ENCODE measurements at places on chromosomes 6 and 20.

DNA sequence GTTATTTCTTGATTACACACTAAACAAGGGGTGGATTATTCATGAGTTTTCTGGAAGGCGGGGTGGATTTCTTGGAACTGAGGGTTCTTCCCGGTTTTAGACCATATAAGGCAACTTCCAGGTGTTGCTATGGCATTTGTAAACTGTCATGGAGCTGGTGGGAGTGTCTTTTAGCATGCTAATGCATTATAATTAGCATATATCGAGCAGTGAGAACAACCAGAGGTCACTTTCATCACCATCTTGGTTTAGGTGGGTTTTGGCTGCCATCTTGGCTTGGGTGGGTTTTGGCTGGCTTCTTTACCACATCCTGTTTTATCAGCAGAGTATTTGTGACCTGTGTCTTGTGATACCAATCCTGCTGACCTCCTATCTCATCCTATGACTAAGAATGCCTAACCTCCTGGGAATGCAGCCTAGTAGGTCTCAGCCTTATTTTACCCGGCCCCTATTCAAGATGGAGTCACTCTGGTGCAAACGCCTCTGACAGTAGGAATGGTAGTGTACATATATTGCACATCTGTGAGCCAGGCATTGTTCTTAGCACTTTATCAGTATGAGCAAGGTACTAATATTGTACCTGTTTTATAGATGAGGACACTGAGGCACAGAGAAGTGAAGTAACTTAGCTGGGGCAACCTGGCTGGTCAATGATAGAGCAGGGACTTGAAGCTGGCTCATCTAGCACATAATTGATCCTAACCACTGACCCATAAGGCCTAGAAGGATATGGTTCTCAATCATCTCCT, 203.7 kb downstream of the NFATC2 start:
- no peak for DNase-seq

DNA sequence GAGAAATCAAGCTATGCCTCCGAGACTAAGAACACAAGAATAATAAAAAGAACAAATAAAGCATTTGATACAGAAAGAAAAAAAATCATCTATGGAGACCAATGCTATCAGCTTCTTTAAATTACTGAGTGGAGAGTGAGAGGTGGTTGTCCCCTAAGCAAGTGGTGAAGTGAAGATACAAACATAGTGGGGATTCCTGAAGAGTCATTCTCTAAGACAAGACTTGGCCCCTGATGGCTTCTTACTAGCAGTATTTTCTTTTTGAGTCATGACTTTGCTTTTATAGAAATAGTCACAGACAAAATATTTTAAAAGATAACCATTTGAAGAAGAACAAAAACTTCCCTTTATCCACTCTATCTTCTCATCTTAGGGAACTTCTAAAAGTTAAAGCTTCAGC, 261.4 kb upstream of the PRDM1 start:
- no peak for DNase-seq

- DNase-seq: no peak
Observed at GRCh38 chr20:19277381-19277780, 64.9 kb downstream of the SLC24A3 start.

DNA sequence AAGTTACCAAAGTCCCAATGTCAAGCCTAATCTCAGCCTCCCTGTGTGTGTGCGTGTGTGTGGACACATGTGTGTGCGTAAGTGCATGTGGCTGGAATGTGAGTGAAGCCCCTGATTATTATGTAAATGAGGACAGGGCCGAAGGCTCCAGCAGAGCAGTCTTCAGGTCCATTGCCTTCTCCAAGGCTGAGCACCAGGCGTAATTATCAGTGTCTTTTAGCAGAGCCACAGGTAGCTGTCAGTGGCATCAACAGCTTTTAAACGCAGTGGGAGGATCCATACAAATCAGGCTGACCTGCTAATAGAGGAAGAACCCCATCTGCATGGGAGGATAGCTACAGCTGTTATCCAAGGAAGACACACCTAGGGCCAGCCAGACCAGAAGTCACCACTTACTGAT, 324.3 kb upstream of the MOCS1 start:
- DNase-seq: no peak

DNA sequence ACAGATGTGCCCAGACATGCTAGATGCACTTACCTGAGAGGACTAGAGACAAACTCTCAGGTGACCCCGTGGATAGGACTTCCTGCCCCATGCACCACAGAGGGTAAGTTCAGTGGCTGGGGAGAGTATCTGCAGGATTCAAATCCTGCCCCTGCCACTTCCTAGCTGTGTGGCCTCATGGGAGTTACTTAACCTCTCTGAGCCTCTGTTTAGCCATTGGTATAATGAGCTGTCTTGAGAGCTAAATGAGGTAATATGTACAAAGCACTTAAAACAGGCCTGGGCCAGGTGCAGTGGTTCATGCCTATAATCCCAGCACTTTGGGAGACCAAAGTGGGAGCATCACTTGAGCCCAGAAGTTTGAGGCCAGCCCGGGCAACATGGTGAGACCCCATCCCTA, 59.3 kb downstream of the GRM4 start:
- no peak for DNase-seq

DNA sequence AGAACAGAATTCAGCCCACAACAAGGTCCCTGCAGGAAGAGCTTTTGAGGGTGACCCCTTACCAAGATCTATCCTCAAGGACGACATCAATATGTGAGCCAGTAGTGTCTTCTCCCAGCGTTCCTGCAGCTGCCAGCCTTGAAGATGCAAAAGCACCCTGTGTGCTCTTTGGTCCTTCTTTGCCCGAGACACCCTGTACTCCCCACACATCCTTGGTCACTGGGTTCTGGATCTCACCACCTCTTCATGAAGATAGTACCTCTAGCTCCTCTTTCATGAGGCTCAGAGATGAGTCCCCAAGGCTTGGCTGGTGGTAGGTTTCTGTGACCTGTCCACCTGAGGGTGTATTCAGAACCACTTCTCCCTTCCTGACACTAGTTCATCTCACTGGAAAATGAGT, 259.6 kb upstream of the FOXQ1 start:
- no peak for DNase-seq

GRCh38 chr6:151113641-151114040, 126.1 kb upstream of the AKAP12 start:
- DNase-seq: no peak

DNA sequence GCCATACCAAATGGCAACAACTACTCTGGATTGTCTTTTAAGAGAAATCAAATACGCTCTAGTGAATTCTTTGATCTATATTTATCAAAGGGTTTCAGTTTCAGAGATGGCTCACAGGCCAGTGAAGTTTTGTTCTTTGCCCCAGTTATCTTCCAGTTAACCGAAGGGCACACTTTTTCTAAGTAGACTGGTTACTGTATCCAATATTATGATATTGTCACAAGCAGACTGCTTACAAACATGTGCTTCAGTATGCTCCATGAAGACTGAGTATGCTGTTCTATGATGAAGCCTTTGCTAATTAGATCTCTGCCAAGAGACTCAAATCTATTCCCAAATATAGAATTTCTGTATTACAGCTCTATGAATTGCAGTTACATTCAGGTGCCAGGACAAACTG, 181.1 kb downstream of the REV3L start:
- no peak for DNase-seq

GRCh38 chr6:14896475-14896874, 349.4 kb upstream of the JARID2 start:
- no peak for DNase-seq

- no peak for DNase-seq
Observed at GRCh38 chr6:105326216-105326615, 76.7 kb downstream of the PREP start.

- DNase-seq: no peak
Observed at GRCh38 chr6:37406726-37407341, 26.2 kb upstream of the CMTR1 start.

GRCh38 chr6:148776321-148777308, 29.8 kb downstream of the UST start:
- DNase-seq: no peak

DNA sequence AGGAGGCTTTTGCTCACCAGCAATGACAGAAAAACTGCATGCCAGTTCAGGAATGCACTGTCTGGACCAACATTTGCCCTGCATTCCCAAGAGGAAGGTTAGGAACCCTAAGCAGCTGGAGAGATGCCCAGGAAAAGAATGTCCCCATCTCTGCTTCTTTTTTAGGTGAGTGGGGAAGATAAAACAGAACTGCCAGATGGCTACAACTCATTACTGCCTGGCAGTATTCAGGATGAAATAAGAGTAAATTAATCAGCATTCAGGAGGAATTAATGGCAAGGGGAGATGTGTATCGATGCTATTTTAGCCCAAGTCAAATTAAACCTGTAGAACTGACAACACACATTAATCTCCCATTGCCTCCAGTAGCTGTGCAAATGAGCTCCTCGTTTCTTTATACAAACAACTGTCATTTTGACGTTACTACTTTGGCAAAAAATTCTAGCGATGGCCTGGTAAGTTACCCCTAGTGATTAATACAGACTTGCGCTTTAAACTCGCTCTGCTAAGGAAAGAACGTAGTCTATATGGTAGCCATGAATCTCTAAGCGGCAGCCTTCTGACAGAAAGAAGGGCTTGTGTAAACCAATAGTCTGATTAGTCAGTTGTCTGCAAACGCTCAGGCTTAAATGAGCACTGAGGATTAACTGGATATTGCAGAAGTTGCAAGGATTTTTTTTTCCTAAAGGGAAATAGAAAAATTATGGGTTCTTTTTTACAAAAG, 16.7 kb upstream of the SMLR1 start:
- no peak for DNase-seq

- no peak for DNase-seq
Observed at GRCh38 chr20:36957875-36958667, 6.6 kb upstream of the SAMHD1 start.

- no peak for DNase-seq
Observed at GRCh38 chr6:157806131-157806855, 16.8 kb upstream of the SNX9 start.

DNA sequence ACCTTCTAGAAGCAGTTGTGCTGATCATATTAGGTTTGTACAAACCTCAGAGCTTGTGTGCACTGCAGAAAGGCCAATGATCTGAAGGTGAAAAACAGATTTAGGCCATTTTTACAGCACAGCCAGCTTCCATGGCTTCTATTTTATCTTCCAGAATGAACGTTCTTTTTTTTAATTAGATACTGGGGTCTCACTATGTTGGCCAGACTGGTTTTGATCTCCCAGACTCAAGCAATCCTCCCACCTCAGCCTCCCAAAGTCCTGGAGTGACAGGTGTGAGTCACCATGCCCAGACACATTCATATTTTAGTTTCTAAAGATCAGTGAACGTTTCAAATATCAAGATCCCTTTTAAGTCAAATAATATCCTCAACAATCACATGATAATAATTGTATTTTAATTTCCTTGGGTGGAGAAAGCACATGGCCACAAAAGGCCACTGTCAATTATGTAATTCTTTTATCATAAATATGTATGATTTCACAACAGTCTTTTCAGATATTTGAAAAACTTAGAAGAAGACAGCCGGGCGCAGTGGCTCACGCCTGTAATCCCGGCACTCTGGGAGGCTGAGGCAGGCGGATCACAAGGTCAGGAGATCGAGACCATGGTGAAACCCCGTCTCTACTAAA, 326.7 kb upstream of the JARID2 start:
- no peak for DNase-seq

DNA sequence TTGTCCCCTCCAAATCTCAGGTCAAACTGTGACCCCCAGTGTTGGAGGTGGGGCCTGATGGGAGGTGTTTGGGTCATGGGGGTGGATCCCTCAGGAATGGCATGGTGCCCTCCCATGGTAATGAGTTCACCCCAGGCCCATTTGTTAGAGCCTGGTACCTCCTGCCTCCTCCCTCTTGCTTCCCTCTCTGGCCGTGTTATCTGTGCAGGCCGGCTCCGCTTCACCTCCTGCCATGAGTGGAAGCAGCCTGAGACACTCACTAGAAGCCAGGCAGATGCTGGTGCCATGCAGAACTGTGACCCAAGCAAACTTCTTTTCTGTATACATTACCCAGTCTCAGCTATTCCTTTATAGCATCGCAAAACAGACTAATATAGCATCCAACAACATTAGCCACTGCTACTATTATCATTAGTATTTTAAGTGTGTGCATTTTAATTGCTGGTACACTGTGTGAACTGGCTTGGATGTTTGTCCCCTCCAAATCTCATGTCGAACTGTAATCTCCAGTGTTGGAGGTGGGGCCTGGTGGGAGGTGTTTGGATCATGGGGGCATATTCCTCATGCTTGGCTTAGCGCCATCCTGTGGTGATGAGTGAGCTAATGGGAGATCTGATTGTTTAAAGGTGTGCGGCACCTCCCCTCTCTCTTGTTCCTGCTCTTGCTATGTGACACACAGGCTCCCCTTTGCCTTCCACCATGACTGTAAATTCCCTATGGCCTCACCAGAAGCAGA, 12.2 kb upstream of the OSER1 start:
- DNase-seq: no peak

DNA sequence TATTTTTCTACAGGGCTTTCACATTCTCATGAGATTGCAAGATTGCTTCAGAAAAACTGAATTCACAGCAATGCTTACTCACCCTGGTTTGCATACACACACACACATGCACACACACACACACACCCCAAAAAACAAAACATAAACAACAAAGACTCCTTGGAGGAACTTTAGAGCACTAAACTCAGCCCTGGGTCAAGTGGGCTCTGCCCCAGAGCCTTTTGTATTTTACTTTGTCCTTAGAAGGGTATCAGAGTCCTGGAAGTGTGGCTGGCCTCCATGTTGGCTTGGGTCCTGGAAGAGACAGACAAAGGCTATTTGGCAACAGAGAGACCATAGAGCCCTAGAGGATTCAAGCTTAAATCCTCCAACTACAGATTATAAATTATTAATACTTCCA, 8.0 kb upstream of the CST9 start:
- no peak for DNase-seq

- DNase-seq: no peak
Observed at GRCh38 chr6:157108923-157109322, 214.4 kb downstream of the TMEM242 start.

- DNase-seq: no peak
Observed at GRCh38 chr6:15305909-15306308, 60.0 kb downstream of the JARID2 start.

DNA sequence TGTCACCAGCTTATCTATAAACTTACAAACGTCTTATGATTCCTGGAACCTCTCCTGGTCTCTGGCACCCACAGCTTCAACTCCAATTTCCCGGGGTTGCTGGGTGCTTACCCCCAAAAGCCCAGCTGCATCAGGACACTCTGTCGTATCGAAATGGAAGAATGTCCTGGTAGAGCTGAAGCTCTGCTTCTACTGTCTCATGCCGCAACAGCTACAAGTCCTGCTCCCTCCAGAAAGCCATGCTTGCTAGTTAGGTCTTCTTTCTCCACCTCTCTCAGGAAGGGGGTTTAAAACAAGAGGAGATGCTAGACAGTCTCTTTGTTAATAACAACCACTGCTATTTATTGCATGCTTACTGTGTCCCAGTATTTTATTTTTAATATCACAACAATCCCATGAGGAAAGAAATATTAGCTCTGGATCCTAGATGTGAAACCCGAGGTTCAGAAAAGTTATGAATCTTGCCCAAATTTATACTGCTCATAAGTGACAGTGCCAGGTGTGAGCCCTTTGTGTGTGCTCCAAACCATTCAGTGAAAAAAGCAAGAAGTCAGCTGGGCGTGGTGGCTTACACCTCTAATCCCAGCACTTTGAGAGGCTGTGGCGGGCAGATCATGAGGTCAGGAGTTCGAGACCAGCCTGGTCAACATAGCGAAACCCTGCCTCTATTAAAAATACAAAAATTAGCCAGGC, 82.3 kb upstream of the GCM1 start:
- no peak for DNase-seq
